AG20443 (cell line): ENCODE measurements at places on chromosomes 3 and 15.
A peak's percentile ranks its signal among the peaks of the same experiment; 100 is the strongest.

DNA sequence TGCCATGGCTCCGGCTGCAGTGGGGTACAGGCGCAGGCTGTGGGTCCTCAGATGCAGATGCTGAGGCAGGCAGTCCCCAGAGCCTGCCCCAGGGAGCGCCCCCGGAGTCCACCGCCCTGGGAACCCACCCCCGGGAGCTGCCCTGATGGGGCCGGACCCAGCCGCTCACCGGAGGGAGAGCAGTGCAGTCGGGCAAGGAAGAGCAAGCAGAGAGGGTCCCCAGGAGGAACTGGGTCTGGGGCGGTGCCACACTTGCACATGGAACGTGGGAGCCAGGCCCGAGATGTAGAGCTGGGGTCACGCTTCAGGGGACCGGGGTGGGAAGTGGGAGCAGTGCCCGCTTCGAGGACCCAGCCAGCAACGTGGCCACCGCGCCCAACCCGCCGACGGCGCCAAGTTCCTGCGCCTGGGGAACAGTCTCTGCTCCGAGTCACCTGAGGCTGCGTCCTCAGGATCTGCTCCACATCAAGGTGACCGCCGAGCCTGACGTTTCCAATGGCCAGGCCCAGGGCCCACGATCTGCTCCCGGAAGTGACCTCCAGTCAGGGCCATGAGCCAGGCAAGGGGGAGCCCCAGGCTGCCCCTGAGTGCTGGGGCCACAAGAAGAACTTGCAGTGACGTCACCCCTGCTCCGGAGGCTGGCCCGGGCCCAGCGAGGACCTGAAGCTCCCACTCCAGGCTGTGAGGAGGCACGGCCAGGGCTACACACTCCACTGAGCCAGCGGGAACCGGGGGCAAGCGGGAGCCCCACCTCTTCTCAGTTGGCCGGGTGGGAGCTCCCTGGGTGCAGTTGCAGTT, 27.0 kb upstream of the TFG start:
- peak; percentile 20 for DNase-seq

- peak; percentile 49 for DNase-seq
These were observed 25.6 kb downstream of the SQOR start for GRCh38 chr15:45660231-45660979.

DNA sequence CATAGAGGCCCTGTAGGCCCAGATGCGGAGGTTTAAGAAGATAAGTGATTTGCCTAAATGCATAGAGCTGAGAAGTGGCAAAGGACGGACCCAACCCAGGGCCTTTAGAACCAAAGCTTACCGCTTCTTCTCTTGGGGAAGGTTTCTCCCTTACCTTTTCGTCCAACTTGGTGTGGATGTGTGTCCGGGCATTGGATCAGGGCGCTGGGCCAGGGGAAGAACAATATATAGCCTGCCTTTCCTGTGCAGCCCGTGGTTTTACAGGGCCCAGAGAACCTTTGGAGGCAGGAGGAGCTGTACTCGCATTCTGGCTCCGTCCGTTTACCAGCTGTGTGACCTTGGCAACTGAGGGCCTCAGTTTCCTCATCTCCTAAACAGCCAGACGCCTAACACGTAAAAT, 686 bp upstream of the P3H2 start:
- no peak for DNase-seq

DNA sequence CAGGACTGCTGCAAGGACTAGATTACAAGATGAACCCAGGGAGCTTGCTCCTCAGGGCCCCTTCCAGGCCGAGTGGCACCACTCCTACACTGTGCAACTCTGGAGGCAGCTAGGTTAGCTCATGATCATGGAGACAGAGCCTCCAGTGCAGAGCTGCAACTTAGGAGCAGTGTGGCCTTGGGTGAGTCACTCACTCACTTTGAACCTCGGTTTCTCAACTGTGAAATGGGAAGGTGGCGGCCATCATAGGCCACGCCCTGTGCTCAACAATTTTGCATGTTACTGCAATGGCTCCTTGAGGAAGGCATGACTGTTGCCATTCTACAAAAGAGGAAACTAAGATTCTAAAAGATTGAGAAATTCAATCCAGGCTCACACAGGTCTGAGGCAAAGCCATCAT, 11.2 kb upstream of the CXCR6 start:
- no peak for DNase-seq

DNA sequence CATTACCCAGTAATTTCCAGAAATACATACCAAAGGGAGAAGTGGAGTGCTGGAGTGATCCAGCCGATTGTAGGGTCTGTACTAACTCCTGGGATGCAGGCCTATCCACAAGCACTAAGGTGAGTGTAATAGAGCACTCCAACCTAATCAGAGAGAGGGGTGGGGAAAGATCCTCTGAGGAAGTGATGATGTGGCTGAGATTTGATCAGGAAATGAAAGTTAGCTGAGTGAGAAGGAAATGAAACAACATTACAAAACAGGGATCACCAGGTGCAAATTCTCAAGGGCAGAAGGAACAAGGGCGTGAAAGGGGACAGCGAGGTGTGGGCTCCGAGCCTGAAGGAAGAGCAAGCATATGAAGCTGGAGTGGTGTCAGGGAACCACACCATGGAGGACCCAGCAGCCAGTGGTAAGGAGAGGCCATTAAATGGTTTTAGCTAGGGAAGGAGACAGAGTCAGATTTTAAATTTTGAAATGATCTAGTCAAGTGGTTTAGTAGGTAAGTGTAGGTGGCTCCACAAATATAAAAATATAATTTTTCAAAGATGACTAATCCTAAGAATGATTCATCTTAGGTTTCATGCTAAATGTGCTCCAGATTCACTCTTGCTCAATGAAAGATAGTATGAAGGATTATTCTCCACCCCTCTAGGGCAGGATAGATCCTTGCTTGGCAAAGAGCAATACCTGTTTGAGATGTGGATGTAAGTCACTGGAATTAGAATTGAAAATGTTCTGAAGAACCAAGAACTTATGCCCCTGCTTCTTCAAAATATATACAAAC, 348.7 kb downstream of the TBL1XR1 start:
- DNase-seq = peak; percentile 12

DNA sequence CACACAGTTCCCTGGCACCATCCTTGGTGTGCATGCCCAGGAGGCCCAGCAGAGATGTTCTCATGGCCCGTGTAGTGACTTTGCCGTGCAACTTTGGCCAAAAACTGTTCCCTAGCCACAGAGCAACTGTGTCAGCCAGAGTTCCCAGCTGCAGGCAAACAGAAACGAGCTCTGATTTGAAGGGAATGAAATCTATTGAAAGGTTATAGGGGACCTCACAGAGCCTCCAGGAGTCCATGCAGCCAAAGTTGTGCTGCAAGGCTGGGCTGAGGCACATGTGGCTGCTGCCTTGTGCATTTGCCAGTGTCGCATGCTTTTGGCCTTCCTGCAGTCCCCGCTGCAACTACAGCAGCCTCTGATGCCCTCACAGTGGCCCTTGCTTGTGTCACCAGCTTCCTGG, 70.5 kb downstream of the PLXNA1 start:
- DNase-seq = no peak

- no peak for DNase-seq
These were observed 96.2 kb downstream of the CORO2B start for GRCh38 chr15:68674975-68675374.

GRCh38 chr3:57696801-57697321, 4.0 kb upstream of the DENND6A start:
- peak; percentile 46 for DNase-seq

DNA sequence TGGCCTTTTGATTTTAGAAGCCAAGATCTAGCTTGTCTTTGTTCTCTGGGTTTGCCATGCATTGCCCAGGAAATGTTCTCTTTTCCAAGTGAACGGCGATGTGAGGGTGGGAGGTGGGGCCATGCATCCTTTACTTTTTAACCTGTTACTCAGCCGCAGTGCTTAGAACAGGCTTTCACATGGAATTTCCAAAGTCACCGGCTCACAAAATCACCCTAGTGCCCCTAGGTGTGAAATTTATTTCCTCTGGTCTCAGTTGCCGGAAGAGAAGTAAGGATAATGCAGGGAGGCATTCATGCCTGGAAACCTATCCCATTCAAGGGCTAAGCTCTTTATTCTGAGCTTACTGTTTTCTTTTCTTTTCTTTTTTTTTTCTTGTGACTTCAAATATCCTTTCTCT, 93.2 kb downstream of the CACNA2D3 start:
- DNase-seq = no peak

- DNase-seq = no peak
These were observed 11.8 kb upstream of the MYO1E start for GRCh38 chr15:59384507-59384906.
